A549 (cell line): ENCODE measurements at places on chromosomes 1 and 21.

- DNase-seq: no peak
These were observed 256.8 kb downstream of the OLFM3 start for GRCh38 chr1:101739826-101740330.

GRCh38 chr21:45128613-45129188 lies 54.3 kb downstream of the ADARB1 start:
- DNase-seq: peak; percentile 50

- DNase-seq: no peak
These were observed 4.0 kb upstream of the ASPM start for GRCh38 chr1:197150336-197151005.

- DNase-seq: peak; percentile 39
These were observed 5.5 kb upstream of the PRKCZ start for GRCh38 chr1:2044510-2045319.

DNA sequence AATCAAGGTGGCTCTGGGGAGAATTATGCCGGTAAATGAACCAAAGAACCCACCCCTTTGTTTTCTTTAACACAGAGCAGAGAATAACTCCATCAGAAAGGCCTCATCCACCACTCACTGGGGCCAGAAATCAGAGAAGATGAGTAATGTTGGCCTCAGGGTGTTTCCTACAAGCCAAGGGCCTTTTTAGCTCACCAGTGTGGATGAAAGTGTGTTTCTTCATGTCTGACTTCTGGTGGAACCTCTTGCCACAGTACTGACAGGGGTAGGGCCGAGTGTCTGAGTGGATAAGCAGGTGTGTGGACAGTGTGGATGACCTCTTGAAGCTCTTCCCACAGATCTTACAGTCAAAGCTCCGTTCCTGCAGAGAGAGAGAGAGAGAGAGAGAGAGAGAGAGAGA lies 8.3 kb downstream of the GFI1 start:
- no peak for DNase-seq

GRCh38 chr1:218705391-218705790 lies 360.3 kb downstream of the TGFB2 start:
- DNase-seq: peak; percentile 61

GRCh38 chr1:177490786-177491185 lies 320.0 kb downstream of the BRINP2 start:
- no peak for DNase-seq

- DNase-seq: no peak
These were observed 390.4 kb downstream of the PTPRU start for GRCh38 chr1:29626726-29627125.

GRCh38 chr1:185880779-185881333 lies 146.7 kb downstream of the HMCN1 start:
- no peak for DNase-seq

- DNase-seq: no peak
These were observed 129.5 kb downstream of the ADSS2 start for GRCh38 chr1:244322181-244322580.

DNA sequence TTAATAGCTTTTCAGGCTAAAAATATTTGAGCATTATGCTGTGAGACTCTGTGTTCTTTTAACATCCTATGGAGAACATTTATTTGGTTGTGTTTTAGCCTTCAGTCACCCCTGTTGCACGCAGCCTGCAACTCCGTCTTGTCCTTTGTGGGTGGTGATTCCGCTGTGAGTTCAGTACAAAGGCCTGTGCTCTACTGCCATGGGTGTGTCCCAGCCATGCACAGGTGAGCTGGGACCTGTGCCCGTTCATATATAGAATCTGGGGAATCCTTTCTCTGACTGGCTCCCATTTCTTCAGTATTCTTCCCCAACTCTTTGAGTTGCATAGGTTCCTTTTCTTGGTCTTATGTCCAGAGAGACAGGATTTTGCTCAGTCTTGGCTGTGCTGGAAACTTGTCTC lies 61.4 kb downstream of the ACTL8 start:
- DNase-seq: no peak

GRCh38 chr1:56557746-56558145 lies 21.6 kb downstream of the PLPP3 start:
- DNase-seq: no peak
